ENCODE measurements at places on chromosomes 4 and X. TPM values are rescaled to one million over a fixed set of nuclear protein-coding genes. Genes with fewer than 3 reads are reported as not detected.

H2BW2 gene
- not detected for total RNA-seq

- DNase-seq = no peak
These were observed 33.1 kb upstream of the CYP4V2 start for GRCh38 chr4:186158021-186158813.

- no peak for DNase-seq
These were observed 5.9 kb upstream of the GK2 start for GRCh38 chr4:79413886-79414285.

RTL3 gene
- total RNA-seq = not detected

DNA sequence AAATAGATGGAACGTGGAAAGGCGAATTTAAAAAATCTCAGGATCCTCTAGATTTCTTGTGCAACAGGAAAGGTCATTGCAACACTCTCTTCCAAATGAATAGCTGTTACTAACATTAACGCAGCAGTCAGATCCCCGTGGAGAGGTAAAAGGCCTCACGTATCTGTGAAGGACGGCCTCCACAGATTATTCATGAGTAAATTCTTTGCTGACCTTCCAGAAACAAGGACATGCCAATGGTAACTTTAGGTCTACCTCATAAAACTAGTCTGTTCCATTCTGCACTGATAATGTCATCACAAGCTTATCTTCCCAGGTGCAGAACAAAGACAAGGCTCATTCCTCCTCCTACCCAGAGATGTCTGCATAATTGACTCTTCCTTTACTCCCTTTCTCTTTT, 16.1 kb upstream of the REPS2 start:
- DNase-seq = no peak

DNA sequence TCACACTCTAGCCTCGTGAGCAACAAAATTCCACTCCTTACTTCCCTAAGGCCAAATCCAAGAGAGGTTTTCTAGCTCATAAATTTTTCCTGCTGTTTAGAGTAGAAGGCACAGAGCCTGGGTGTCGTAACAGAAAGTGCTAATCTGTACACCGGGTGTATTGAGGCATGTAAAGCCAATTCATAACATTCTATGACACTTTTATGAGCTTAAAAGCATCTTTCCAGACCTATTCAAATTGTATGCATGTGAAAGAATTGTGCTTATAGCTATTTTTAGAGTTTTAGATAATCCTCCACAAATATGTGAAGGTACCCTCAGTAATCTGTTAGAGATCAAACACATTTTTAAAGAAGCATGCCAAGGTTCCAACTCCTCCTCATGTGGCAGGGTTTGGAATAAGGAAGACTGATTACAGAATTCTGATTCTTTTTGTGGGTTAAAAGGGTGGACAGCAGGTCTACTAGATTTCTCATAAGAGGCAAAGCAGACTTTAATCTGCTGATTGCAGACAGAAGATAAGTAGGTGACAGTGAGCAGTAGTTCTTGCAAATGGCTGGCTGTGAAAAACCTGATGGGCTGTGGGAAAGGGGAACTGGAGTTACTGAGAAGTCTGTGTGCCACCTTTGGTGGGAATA, 25.5 kb upstream of the LRCH2 start:
- DNase-seq = no peak

DNA sequence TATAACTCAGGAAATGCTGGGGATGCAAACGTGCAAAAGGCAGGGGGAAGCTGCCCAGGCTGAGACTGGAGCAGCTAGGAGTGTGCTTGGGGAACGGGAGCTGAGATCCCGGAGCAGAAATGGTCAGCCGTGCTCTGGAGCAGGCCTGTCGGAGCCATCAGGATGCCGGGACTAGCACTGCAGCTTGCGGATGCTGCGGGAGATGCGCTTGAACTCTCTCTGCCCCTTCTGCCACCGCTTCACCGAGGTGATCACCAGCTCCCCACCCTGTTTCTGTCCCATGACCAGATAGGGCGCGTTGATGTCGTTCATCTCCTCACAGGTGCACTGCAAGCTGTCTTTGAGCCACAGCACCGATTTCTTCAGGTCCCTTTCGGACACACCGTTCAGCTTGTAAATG, 7.6 kb downstream of the SFRP2 start:
- no peak for DNase-seq

ARHGAP6 gene
- total RNA-seq = 0.86 TPM

GRCh38 chr4:70984106-70984505, 9.3 kb upstream of the DCK start:
- DNase-seq = no peak

DNA sequence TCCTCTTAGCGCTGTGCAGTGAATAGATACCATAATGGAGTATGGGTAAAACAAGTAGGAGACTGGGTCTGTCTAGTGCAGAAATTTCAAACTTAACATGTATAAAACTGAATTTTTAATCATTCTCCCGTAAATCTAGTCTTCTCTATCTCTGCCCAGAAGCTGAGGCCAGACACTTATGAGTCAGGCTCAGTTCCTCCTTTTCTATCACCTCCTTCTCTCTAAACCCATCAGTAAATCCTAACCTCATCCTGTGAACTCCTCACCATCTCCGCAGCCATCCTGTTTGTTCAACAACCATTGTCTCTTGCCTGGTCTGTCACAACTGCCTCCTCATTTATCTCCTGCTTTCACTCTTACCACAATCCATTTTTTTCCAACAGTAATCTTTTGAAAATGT, 19.8 kb upstream of the SGMS2 start:
- no peak for DNase-seq
